ENCODE measurements at places on chromosomes 16 and 17. TPM values are rescaled to one million over a fixed set of nuclear protein-coding genes. Genes with fewer than 3 reads are reported as not detected.

UNC45B gene
- polyA plus RNA-seq: 0.16 TPM

COL1A1 gene
- polyA plus RNA-seq: 744 TPM

YWHAE gene
- polyA plus RNA-seq: 1,056 TPM

TMEM97 gene
- polyA plus RNA-seq: 49.6 TPM

HOXB1 gene
- polyA plus RNA-seq: 0.27 TPM

DHRS7C gene
- not detected for polyA plus RNA-seq

KCNAB3 gene
- 8.9 TPM for polyA plus RNA-seq

CD300E gene
- polyA plus RNA-seq: 0.22 TPM

C17orf100 gene
- polyA plus RNA-seq: 12.3 TPM

SPNS3 gene
- 1.6 TPM for polyA plus RNA-seq

HOXB4 gene
- polyA plus RNA-seq: 6.8 TPM

SLFN13 gene
- 43.2 TPM for polyA plus RNA-seq

DNA sequence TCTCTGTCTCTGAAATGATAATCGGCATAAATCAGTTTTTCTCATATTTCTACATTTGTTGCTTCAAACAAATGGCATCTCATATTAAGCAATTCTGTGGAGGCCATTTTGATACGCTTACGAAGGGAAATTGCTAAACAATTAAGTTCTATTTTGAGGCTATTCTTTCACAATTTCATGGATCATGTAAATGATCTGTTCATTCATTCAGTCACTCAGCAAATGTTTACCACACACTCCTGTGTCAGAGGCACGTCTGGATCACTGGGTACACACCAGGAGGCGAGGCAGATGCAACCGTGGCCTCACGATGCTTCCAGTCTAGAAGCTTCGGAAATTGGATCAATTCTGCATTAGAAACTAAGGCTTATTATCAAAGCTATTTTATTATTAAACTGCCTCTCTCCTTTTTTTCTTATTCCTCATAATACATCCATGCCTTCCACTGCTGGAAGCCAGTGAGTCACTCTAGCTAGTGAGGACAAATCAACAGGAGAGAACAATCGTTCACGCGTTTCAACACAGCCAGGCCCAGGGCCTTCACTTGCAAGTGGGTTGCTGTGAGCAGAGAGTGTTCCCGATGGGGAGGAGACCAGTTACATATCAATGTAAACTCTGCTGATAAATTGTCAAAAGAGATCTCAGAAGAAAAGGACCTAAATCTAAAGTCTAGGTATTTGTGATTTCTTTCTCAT, 11.3 kb upstream of the SLC39A11 start:
- DNase-seq: no peak

DNA sequence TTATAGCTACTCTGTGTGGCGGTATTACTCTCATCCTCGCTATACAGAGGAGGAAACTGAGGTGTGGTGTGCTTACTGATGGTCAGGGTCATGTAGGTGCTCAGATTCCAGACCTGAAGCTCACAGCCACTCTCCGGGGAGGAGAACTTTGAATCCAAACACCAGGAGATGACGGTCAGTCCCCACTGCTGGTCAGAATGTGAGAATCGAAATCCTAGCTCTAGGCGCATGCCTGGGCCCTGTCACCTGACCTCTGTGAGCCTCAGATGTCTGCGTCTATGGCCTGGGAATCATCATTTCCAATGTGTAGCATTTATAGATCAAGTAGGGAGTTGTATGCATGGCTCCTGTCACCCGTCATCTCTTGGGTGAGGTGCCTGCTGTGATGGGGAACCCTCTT, 317.4 kb downstream of the SNX29 start:
- DNase-seq: no peak

- no peak for DNase-seq
These were observed 20.0 kb upstream of the KIF19 start for GRCh38 chr17:74305865-74306654.

- no peak for DNase-seq
These were observed 182.3 kb upstream of the HS3ST4 start for GRCh38 chr16:25509456-25509855.

GRCh38 chr16:54623636-54624035, 307.0 kb upstream of the IRX5 start:
- DNase-seq: no peak

DNA sequence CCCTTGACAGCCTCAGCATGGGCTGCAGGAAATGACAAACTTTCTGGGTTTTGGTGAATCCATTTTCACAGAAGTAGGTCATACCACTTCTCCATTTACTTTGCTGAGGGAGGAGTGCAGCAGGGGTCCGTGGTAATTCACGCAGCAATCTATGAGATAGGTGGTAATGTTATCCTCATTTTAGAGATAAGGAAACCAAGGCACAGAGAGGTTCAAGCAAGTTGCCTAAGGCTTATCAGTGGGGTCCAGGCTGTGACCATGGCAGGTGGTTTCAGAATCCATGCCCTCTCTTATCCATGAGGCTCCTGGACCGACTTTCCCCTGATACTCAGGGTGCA, 12.6 kb downstream of the TBX4 start:
- no peak for DNase-seq

DNA sequence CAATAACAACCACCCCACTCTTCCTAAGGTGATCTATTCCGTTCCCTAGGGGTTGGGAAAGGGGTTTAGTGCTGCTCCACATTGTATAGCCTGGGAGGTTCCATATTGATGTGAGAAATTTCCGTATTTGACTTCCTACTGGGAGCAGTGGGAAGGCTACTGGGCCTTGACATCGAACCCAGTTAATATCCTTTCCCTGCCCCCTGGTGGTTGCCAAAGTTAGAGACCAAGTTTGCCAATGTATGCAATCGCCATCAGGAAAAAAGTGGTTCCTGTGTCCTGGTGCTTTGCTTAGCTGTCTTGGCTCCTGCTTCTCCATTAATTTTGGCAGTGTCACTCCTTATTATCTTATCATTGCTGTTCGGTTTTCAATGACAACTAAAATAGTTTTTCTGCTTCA, 914.9 kb downstream of the KCNJ2 start:
- no peak for DNase-seq

DNA sequence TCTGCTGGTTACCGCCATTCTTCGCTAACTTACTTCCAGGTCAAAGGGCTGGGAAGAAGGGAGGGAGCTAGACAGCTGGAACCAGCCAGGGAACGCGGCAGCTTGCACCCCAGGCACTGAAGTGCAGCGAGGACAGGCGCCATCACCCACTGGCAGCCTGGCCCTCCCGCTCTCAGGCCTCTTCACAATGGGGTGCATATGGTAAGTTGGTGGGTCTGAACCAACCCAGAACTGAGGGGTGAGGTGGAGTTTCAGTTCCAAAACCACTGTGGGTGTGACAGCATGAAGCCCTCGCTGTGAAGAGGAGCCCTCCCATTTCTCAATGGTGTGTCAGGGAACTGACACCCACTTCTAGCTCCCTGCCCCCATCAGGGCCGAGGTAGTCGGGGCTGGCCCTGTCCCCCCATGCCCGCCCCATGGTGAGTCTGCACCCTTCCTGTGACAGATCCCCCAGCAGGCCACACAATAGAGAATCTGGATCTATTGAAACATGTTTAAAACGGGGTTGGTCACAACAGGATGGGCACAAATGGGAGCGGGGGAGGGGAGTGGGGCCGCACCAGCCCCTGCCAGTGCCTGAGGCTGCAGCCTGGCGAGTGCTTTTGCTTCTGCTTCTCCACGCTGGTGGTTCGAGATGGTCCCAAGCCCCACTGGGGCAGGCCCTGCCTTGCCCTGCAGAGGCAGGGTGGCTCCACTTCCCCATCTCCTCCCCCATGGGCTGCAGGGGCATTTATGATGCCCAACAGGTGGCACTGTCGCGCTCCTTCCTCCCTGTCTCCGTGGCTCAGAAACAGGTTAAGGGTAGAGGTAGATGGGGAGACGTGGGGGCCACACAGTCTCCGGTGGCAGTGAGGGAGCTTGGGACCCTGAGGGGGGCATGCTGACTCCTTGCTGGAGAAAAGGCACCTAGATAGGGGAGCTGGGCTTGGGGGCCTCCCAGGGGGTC, 2.3 kb downstream of the LIMD2 start:
- DNase-seq: no peak

GRCh38 chr17:50794361-50794760, 27.0 kb upstream of the ANKRD40CL start:
- DNase-seq: no peak

DNA sequence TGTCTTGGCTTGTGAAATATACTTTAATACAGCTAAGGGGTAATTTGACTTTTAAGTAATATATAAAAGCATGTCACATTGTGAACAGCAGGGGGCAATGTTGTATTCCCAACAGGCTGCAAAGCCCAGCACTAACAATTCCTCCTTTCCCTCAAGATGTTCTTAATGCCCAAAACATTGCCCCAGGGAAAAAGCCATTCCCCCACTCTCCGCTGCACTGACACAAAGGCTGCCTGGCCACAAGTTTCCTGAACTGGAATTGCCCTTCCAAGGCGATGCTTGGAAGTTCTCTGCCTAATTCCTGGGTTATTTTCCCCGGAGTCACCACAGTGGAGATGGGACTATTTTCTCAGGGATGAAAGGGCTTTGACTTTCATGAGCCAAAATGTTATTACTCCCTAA, 27.2 kb downstream of the CLEC16A start:
- DNase-seq: no peak

- DNase-seq: no peak
These were observed 759 bp upstream of the PAM16 start for GRCh38 chr16:4351880-4352279.

DNA sequence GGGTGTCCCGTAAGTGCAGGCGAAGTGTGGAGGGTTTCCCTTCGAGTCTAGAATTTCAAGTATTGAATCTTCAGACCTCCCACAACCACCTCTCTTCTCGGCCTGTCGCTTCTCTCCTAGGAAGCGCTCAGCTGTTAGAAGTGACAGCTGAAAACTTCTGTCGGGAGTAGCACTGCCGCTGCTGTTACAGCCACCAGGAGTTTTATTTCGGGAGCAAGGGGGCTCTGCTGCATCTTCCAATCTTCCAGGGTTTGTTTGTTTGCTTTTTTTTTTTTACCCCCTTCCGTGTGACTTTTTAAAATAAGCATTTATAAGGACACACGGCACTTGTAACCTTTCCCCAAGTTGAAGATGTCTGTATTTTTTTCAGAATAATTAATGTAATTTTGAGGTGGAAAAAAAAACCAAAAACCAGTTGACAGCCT, 767 bp downstream of the RPS6KB1 start:
- DNase-seq: peak; percentile 21

GRCh38 chr17:12547831-12548230, 117.9 kb upstream of the MYOCD start:
- no peak for DNase-seq
